B cell (primary cell): ENCODE measurements at places on chromosomes 6 and 20. TPM values are rescaled to one million over a fixed set of nuclear protein-coding genes. Genes with fewer than 3 reads are reported as not detected.

GRCh38 chr20:31872406-31872805 is 2.0 kb downstream of the TTLL9 start:
- no peak for DNase-seq

DNA sequence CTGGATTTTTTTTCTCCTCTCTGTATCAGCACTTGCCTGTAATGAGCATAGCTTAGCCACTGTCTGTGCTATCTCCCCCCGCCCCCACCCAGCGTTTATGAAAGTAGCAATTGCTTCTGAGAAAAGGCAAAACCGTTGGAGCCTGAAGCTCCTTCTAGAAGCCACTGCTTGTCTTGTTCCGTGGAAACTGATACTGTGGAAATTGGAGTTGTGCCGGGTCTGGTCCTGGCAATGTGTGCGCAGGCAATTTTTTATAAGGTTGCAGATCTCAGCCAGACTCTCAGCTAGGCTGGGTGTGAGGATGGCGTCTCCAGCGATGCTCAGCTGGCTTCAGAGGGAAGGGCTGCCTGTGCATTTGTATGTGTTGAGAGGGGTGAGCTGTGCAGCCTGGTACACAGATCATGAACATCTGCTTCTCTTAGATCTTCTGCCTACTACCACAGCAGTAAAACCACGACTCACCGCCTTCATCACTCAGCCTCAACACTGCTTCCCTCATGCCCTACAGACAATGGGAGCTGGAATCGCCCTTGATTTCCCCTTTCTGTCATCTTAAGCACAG is 72.4 kb upstream of the GTSF1L start:
- no peak for DNase-seq

GRCh38 chr20:43590036-43590391 is 723 bp upstream of the IFT52 start:
- no peak for DNase-seq

GRCh38 chr6:46917002-46917545 is 4.7 kb downstream of the ADGRF5 start:
- DNase-seq = no peak

GRCh38 chr6:72094506-72094905 is 208.2 kb downstream of the RIMS1 start:
- DNase-seq = no peak

GRCh38 chr6:149318581-149319286 is 1.2 kb downstream of the TAB2 start:
- peak; percentile 60 for DNase-seq

GRCh38 chr6:132663661-132664060 is 4.7 kb upstream of the TAAR1 start:
- DNase-seq = no peak

DNA sequence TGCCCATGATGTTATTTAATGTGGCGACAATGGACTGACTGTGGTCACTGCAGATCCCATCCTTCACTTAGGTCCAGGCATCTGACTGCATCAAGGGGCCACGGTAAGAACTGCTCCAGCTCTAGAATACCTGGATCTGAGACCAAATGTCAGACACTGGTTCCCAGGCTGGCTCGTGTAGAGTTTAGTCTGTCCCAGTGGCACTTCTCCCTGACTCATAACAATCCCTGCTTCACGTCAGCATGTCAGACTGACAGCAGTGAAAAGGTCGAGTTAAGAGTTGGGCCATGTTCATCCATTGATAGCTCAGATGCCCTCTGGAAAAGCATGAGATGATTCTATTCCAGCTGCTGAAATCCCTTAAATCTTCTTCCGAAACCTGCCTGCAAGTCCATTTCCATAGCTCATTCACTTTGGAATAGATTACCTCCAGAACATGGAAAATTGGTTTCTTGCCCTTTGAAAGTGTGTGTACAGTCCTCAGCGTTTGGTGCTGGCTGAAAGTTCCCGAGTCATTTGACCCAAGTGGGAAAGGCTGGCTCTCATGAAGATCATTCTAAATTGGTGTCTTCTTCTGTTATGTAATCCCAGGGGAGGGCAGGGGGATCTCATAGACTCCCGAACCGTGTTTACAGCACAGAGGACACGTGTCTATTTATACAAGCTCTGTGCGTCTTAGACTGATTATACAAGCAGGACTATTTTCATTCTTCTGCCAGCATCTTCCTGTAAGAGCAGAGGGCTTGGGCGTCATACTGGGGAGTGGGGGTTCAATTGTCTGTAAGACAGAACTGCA is 160.8 kb downstream of the ZDHHC14 start:
- no peak for DNase-seq

DNA sequence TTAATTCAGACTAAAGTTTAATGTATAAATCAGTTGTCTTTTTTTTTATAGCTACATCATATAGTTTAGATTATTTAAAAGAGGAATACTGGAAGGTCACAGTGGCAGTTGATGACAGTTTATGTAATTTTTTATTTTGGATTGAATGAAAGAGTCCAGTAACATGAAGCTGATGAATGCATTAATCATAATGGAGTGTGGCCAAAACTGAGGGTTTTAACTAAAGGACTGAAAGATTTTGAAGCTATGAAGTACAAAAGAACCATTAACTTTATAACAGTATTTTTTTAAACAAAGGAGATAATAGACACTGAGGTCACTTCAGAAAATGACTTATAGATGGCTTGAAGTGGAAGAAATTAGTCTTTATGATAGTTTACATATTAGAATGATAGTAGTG is 41.3 kb downstream of the TRMT11 start:
- DNase-seq = no peak

GRCh38 chr6:6580225-6580856 is 8.2 kb upstream of the LY86 start:
- DNase-seq = no peak

DNA sequence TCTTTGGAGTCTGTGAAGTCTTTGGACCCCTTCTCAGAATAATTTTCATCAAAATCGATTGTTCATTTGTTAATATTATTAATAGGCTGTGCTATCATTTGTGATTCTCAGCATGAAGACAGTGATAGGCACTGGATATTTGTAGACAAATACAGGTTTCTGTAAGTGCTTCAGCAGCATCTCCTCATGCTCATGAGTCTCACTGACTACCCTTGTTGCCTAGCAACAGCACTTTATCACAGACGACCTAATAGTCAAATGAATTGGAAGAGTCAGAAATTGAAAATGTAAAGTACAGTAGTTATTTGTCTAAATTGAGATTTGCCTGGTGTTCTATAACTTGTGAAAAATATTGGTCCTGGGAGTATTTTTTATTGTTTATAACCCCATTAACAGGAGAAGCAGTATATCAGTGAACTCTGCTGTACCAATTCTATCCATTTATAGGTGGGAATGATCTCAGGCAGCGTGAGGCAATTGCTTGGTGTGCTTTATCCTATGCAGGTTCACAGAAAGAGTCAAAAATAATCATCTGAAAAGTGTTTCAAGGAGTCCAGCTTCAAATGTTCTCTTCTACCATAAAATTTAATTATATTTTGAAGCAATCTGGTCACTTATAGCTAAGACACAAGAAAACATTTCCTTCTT is 684.6 kb downstream of the RFPL4B start:
- DNase-seq = no peak

DNA sequence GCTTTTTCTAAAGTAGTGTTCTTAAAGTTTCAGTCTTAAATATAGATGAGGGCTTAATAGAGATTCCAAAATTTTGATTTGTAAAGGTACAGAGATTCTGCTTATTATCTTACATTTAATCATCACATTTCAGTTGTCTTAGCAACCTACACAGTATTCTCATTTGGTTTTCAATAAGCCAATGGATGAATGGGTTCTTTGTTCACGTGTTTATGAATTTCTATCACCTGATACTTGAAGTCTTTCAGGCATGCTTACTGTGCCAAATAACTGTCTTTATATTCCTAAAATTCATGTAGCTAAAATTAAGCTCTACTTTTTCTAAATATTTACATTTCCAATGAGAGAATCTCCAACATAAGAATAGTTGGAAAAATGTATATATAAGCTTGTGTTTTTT is 152.7 kb downstream of the EYA4 start:
- no peak for DNase-seq

DNA sequence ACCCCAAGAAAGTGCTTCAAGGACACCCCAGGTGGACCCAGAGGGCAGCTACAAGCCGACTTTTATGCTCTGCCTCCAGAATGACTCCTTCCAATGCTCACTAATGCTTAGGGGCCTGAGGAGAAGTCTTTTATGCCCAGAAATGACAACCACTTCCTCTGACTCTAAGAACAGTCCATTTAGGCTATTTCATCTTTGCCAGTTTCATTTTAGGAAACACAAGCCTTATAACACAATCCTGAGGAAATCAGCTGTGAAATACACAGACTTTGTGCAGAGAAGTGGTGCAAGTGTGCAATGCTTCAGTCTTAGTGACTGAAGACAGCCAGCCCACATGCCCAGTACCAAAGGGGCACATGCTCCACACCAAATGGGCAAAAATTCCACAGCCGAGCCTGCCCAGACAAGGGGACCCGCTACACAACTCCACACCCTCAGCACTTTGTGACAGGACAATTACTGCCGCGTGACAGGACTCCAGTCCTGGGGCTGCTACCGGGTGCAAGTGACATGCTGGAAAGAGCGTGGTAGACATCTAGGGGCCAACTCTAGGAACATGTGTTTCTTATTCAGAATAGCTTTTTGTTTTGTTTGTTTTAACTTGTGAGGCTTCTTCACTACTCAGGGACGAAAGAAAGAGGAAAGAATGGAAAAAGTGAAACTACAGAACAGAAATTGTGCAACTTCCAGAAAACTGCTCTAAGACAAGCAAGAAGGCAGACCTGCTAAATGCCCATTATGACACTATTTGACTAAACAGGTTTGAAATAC is 28.2 kb upstream of the PLAGL1 start:
- DNase-seq = peak; percentile 17

DNA sequence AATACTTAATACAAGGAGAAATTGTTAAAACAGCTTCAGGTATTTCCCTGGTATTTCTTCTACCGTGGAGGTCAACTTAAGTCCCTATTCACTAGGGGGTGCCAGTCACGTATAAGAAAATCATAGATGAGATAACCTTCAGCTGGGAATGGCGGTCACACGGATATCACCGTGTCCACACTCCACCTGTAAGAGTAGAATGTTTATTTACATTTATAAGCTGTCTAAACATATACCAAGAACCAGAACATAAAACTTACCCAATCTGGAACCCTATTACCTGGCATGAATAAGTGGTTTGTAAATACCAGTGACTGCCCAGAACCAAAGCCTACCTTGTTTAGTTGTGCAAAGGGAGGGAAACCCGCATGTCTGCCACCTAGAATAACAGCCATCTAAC is 1.9 kb upstream of the ELOVL4 start:
- DNase-seq = peak; percentile 63

DNA sequence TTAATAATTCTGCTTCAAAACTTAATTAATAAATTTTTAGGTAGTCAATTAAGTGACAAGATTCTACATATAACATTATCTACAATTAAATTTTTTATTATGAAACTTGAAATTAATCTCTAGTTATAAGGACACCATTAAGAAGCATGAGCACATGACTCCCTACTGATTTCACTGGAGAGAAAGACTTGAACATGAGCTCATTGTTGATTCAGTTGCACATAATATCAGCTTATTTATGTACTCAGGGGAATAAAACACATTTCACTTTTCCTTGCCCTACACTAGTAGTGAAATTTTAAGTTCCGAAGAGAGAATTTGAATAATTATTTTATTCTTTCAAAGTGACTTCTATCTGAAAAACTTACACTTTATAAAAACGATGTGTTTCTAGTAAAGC is 370.2 kb upstream of the EPHA7 start:
- no peak for DNase-seq

DNA sequence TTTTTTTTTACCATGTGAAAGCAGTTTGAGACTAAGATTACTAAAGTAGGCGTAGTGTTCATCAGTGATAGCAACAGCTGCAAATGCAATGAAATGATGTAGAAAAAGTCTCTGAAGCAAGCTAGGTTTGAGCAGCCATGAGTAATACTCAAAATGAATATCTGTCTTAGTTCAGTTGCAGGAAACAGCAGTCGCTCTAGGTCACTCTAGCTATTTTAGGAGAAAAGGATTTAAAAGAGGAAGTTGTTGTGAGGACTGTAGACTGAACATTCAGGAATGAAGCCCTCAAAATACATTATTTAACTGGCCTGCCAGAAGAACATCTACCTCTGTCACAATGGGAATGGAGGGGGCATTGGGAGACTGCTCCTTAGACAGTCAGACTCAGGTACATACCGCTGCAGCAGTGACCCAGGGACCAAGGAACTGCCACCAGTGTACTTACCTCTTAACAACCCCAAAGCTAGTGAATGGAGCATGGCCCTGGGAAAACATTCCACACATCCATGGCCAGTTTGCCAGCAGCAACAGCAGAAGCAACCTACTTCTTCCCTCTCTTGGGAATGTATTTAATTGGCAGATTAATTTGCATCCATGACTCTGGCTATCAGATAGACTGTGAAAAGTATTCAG is 243.0 kb upstream of the KHDRBS2 start:
- no peak for DNase-seq

DNA sequence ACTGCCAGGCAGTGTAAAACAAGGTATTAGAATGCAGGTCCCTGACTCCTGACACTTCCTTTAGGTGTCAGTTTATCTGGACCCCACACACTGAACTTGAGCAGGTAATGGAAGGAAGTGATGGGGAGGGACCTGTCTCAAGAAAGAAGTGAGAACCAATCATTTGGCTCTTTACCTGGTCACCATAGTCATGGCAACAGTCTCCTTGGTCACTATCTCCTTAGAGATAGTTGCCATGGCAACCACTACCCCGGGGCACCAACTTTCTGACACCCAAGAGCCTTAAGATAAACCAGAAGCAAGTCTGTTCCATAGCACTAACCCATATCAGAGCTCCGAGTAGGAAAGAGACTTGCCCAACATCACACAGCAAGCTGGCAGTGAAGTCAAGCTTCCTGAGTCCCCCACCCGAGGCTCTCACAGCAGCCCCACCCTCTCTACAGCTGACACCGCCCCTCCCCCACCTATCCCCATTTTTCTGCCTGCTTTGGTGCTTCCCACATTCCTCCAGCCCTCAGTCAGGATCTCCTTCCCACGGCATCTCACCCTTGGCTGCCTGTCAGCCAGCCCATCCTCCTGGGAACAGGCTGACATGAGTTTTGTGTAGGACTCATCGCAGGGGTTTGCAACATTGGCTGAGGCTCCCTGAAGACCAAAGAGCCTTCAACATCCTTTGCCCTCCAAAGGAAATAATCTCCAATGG is 16.3 kb upstream of the HM13 start:
- no peak for DNase-seq

OR2J3 gene
- total RNA-seq = not detected in 2 replicates

XKR7 gene
- 0.05 and 0.10 TPM in 2 replicates for total RNA-seq

SNPH gene
- 2.1 and 3.0 TPM in 2 replicates for total RNA-seq

GSTA4 gene
- total RNA-seq = 1.0 and 1.7 TPM in 2 replicates

SASH1 gene
- total RNA-seq = 0.07 and 0.51 TPM in 2 replicates

MAS1 gene
- not detected in 2 replicates for total RNA-seq

TSHZ2 gene
- 5.7 and 7.7 TPM in 2 replicates for total RNA-seq

GCLC gene
- total RNA-seq = 25.8 and 37.8 TPM in 2 replicates

POU5F1 gene
- total RNA-seq = 0.76 and 0.83 TPM in 2 replicates

TSPO2 gene
- not detected in 2 replicates for total RNA-seq

RIPK1 gene
- total RNA-seq = 26.2 and 28.1 TPM in 2 replicates
